ENCODE measurements at places on chromosomes 7 and 10. TPM values are rescaled to one million over a fixed set of nuclear protein-coding genes. Genes with fewer than 3 reads are reported as not detected.

Gene PVRIG
- not detected for polyA plus RNA-seq

GRCh38 chr7:43495572-43495971 lies 87.3 kb upstream of the STK17A start:
- no peaks in the 10 kb centered on the region for H3K36me3 ChIP-seq
- DNase-seq = no peak
- no peaks in the 10 kb centered on the region for H3K4me1 ChIP-seq
- no peak overlapping the region for H3K4me3 ChIP-seq
- H3K27ac ChIP-seq = no peak overlapping the region

GRCh38 chr7:100211342-100211780 lies 8.4 kb upstream of the PVRIG start:
- no peaks in the 10 kb centered on the region for H3K27me3 ChIP-seq
- no peak for DNase-seq
- no peaks in the 10 kb centered on the region for H3K4me1 ChIP-seq
- H3K36me3 ChIP-seq = no peaks in the 10 kb centered on the region
- H3K27ac ChIP-seq = no peak overlapping the region

- H3K27ac ChIP-seq = peak overlapping the region; percentile 1
- no peaks in the 10 kb centered on the region for H3K27me3 ChIP-seq
- H3K36me3 ChIP-seq = no peaks in the 10 kb centered on the region
Observed at GRCh38 chr7:77759294-77759889, 38.8 kb downstream of the TMEM60 start.

DNA sequence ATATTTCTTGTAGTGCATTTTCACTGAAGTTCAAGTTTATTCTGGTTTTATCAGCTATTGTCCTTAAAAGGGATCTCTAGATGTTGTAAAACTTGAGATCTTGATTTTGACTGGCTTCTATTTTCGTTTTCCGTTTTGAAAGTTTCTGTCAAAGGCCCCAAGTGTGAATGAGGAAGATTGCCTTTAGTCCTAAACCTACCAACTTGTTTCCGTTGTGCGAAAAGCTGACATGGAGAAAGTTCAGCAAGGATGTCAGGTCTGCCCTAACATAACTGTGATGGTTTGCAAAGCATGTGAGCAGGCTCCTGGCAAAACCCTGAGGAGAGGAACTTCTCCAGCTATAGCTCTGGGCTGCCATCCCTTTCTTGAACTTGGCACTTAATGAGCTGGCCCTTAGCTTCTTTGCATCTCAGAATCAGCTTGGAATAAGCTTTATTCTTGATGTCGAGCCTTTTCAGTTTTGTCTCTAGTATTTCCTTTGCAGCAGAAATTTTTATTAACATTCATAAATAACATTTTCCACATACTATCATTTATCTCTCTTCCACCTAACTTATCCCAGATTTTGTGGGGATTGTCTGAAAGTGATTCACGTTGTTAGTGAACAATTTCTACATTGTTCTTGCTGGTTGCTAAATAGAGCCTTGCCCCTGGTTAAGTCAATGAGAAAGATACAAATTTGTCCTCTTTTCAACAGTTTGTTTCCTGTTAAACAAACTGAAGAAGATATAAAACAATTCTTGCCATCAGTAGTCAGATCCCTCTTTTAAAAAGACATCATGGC lies 559.4 kb downstream of the SUGCT start:
- H3K4me3 ChIP-seq = no peak overlapping the region
- DNase-seq = no peak
- peaks cover 4% of the 10 kb centered on the region for H3K4me1 ChIP-seq
- peak overlapping the region; percentile 78 for H3K27ac ChIP-seq

Gene ZC3HAV1L
- 9.7 TPM for polyA plus RNA-seq

Measured in SK-N-SH (cell line).